NCI-H146 (cell line): ENCODE measurements at places on chromosomes 4 and X.

GRCh38 chr4:153292897-153293741 is 51.4 kb upstream of the MND1 start:
- DNase-seq, result no peak

DNA sequence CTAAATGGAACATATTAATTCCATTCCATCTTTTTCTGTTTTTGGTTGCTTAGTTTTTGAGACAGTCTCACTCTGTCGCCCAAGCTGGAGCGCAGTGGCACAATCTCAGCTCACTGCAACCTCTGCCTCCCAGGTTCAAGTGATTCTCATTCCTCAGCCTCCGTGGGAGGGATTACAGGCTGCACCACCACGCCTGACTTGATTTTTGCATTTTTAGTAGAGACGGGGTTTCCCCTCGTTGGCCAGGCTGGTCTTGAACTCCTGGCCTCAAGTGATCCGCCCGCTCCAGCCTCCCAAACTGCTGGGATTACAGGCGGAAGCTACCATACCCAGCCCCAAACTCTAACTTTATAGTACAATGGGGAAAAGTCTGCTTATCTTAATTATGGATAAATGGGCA is 11.2 kb downstream of the HNRNPD start:
- DNase-seq, result no peak

GRCh38 chr4:69064391-69064790 is 31.9 kb upstream of the UGT2B7 start:
- no peak for DNase-seq

DNA sequence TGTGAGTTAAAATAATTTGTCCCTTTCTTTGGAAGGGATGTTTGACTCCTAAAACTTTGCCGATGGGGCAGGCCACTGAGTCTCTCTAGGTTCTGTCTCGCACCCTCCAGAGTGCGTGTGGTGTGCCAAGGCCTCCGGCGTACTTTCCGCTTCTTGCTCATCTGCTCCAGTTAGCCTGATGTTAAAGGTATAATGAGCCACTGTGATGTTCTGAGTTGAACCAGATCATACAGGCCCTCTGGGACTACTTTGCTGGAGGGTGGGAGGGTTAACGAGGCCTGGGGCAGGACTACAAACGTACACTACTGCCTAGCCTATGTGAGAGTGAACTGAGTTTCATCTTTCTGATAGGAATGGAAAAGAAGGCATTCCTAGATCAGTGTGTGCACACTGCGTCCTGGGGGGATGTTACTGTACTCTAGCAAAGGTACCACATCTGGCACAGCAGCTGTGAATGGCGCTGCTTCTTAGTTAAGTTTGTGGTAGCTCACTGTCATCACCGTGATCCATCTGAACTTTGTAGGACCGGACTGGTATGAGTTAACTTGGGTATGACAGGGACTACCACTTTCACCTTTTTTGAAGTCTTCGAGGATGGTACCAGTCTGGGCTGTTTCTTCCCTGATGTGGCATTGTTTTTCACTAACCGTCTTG is 60.2 kb downstream of the RGS12 start:
- no peak for DNase-seq

DNA sequence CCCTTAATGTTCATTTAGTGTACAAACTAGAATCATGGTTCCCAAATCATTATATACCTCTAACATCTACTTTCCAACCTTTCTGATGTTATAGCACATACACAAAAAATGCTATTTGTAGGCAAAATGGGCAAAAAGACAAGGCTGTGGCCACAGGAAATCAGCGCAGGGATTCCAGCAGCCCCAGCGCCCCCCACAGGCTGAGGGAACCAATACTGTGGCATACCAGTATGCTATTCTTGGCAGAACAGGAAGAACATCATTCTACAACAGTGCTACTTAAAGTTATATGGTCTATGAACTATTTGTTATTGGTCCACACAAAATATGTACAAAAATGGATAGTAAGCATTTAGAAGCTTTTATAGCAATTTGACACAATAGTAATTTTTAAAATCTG is 25.3 kb downstream of the STEEP1 start:
- no peak for DNase-seq

DNA sequence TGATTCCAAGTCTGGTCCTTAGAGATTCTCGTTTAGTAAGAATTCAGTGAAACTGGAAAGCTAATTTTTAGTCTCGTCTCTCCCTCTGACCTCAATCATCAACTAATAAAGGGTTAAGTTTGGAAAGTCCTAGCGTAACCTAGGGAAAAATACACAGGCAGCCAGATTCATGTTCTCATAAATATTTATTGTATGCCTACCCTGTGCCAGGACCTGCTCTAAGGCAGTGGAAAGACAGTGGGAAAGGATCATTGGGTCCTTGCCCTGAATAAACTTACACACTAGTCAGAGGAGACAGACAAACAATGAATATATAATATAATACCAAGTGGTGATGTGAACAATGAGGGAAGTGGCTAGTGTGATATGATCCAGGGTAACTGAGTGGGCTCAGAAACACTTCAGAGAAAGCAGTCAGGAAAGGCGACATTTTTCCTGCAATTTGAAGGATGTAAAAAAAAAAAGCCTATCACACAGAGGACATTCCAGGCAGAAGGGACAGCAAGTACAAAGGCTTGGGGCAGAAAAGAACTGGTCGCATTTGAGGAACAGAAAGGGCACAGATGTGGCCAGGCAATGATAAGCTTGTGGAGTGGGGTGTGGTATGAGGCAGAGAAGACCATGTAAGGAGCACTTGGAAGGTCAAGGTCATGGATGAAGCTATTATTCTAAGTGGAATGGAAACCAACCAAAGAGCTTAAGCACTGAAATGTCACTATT is 128.8 kb downstream of the AMELX start:
- no peak for DNase-seq
